ENCODE measurements at places on chromosomes 2 and 18.

GRCh38 chr2:230770804-230771203 is 58.2 kb downstream of the CAB39 start:
- no peaks in the 10 kb centered on the region for H3K27me3 ChIP-seq
- no peak overlapping the region for H3K4me3 ChIP-seq
- no peak for DNase-seq
- no peak overlapping the region for H3K27ac ChIP-seq

- H3K36me3 ChIP-seq: no peaks in the 10 kb centered on the region
- DNase-seq: no peak
- H3K4me3 ChIP-seq: no peak overlapping the region
- peaks cover 15% of the 10 kb centered on the region for H3K4me1 ChIP-seq
- H3K27me3 ChIP-seq: no peaks in the 10 kb centered on the region
Measured at GRCh38 chr2:220959391-220959802, 612.7 kb downstream of the EPHA4 start.

GRCh38 chr2:45067859-45068570 is 58.8 kb upstream of the SIX2 start:
- no peak overlapping the region for H3K27ac ChIP-seq
- H3K4me1 ChIP-seq: no peaks in the 10 kb centered on the region
- H3K4me3 ChIP-seq: no peak overlapping the region
- no peak for DNase-seq
- H3K27me3 ChIP-seq: no peaks in the 10 kb centered on the region

DNA sequence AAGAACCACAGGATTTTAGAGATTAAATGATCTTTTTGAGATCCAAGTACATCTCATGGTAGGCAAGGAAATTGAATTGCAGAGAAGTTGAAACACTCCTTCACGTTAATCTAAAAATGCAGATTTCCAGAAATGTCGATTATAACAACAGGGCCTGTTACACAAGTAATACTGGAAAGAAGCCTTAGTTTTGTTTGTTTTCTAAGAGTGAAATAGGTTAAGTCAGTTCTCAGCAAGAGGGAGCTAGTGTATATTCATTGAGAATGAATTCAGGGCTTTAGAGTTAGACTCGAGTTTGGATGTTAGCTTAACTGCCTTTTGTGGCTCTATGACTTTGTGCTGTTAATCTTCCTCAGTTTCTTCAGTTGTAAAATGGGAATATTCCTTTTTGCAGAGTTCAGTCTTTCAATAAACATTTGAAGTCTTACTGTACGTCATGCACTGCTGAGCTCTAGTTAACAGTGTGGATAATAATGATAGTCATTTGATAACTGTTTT is 926 bp downstream of the NDUFV2 start:
- H3K27me3 ChIP-seq: no peaks in the 10 kb centered on the region
- no peak for DNase-seq
- H3K4me1 ChIP-seq: peaks cover 63% of the 10 kb centered on the region
- H3K36me3 ChIP-seq: no peaks in the 10 kb centered on the region
- H3K27ac ChIP-seq: peak overlapping the region; percentile 92

DNA sequence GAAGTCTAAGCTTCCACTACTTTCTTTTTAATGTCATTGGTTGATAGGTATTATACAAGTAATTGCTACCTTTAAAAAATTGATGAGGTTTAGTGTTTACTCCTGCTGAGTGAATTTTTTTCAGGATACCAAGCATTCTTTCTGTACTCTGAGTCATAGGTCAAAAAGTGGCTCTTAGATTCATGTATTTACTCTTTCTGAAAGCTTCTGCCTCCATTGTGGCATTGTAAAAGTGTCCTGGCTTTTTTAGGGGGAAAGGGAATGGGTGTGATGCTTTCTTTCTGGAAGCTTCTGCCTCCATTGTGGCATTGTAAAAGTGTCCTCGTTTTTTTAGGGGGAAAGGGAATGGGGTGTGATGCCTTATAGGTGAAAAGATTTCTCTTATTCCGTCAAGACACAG is 286.5 kb downstream of the LPIN1 start:
- H3K27ac ChIP-seq: no peak overlapping the region
- H3K27me3 ChIP-seq: no peaks in the 10 kb centered on the region
- no peak overlapping the region for H3K4me3 ChIP-seq

GRCh38 chr2:210503001-210503623 is 26.6 kb upstream of the LANCL1 start:
- peaks cover 9% of the 10 kb centered on the region for H3K4me1 ChIP-seq
- H3K36me3 ChIP-seq: no peaks in the 10 kb centered on the region
- no peaks in the 10 kb centered on the region for H3K27me3 ChIP-seq
- no peak overlapping the region for H3K27ac ChIP-seq
- no peak for DNase-seq
